Suppressor macrophage treated with lipopolysaccharide for 1 hour (primary cell): ENCODE measurements at places on chromosomes 13 and 19.

DNA sequence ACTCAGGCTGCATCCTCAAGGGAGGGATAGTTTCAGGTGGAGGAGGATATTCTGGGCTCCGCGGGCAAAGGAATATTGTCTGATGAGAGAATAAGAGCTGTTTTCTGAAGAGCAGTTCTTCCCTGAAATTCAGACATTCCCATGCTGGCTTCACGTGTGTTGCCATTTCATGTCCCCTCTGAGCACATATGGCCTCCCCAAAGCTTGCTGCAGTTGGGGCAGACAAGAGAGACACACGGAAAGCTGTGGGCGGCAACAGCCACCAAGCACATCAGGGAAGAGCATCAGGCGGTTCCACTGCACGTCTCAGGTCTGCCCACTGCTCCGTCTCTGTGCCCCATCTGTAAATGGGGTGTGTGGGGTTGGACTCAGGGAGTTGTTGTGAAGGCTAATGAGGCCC is 247.5 kb upstream of the TSHZ3 start:
- no peak for DNase-seq

GRCh38 chr13:104823071-104823470 is 1712.4 kb downstream of the EFNB2 start:
- DNase-seq, result no peak

DNA sequence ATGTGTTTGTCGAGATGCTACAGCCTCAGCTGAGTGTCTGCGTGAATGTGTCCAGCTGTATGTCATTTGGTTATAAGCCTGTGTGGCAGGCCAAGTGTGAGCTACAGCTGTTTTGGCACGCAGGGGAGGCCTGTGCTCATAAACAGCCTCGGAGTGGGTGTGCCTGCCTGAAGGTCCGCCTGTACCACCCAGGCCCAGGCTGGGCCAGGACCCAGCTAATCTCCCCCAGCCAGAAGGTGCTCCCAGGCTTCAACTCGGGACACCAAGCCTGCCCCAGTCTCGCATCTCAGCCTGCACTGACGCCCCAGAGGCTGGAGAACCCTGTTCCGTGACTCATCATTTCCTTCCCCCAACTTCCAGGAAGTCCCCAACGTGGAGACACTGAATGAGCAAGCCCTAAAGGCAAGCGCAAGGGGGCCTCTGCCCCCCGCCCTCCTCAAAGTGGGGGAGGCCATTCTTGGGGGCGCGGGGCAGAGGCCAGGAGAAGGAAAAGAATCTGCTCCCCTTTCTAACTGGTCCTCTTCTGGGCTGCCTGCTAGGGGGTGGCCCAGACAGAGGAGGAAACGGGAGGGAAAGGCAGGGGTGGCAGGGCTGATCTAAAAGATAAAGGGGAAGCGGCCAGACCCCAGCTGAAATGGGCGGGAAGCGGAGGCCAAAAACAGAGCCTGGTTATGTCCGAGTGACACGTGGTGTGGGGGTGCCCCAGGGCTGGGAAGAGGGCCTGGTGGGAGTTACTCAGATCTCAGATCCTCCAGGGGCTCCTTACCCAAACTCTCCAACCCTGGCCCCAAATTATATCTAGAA is 2.0 kb downstream of the SLC1A5 start:
- peak; percentile 94 for DNase-seq

- DNase-seq, result no peak
Measured at GRCh38 chr19:42366673-42367072, 23.4 kb downstream of the CNFN start.

DNA sequence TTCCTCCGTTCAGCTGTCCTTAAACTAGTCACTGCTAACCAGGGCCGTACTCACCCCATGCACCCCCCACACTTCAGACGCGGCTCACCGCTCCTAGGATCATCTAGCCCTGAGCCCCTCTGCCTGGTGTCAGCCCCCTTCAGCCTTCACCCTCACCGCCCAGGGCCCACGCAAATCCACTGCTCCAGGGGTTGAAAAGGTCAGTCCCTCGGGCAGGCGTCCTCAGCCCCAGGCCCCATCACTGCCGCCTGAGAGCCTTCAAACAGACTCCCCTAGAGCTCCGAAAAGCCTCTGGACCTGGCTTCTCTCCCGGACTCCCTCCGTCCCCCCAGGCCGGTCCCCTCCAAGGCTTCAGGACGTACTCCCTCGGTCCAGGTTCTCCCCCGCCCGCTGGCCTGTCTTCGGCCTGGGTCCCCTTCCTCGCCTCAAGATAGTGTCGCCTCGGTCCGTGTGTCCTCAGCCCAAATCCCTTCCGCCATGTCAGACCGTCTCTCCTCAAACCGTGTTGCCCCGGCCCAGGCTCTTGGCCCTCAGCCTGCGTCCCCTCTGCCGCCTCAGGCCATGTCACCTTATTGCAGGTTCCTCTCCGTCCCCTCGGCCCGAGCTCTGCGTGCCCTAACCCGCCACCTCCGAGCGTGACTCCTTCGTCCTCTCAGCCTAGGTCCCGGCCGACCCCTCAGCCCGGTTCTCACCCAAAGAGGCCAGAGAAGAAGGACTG is 553 bp downstream of the NAPA start:
- DNase-seq, result peak; percentile 23

GRCh38 chr13:20988033-20988908 is 73.1 kb downstream of the LATS2 start:
- no peak for DNase-seq

DNA sequence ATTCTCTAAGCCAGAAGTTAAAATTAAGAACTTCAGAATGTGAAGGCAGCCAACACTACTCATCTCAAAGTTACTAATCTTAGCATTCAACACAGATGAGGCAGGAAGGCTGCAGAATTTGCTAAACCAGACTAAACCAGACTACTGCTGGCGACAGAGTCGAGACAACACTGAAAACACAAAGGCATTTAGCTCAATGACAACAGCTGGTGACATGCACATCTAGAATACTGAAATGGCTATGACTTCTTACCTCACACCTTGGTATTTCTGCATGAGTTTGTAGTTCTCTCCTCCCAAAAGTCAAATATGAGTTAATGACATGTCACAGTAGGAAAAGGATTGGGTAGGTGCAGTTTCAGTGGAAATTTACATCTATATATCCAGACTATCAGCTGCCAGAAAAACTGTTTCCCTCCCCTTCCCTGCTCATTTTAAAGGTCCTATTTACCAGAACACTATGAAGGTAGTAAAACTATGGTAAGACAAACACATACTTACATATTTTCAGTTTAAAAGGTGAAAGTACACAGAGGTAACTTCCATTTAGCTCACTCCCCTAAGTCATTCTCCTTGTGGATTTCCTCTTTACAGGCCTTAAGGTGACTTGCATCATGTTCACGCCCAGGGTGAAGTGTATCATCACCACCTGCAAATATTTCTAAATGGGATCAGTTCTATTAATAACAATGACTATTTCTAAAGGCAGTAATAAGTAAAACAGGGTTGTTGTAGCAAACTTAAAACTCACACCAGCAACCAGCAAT is 21.4 kb downstream of the FOXO1 start:
- DNase-seq, result peak; percentile 28

DNA sequence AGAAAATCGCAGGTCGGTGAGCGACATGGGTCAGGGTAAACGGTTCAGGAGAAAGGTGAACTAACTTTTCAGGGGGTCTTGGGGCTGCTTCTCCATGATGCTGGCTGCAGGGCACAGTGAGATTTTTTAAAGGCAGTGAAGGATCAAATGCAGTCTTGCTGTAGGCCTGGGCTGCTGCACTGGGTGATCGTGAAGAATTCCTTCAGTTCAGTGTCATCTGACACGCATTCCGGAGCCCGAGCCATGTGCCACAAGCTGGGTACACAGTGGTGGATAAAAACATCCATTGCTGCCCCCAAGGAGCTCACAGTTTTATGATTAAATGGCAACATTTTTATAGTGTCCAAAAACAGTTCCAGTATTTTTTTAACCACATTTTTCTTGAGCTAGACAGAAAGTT is 56.3 kb upstream of the GPR12 start:
- DNase-seq, result no peak

- no peak for DNase-seq
Measured at GRCh38 chr13:40586886-40587565, 79.4 kb downstream of the FOXO1 start.

DNA sequence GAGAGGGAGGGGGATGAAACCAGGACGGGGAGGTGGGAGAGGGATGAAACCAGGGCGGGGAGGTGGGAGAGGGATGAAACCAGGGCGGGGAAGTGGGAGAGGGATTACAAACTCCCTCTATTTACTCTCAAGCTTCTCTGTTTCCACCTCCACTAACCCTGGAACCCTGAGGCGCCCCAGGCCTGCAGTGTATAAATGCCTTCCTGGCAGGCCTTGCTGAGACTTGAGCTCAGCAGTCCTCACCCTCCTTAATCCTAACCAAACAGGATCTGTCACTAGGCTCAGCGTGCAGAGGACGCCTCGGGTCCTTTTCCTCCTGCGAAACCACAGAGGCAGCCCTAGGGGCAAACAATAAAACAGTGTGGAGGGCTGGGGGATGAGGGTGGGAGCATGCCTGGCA is 32.1 kb upstream of the OR1M1 start:
- no peak for DNase-seq

DNA sequence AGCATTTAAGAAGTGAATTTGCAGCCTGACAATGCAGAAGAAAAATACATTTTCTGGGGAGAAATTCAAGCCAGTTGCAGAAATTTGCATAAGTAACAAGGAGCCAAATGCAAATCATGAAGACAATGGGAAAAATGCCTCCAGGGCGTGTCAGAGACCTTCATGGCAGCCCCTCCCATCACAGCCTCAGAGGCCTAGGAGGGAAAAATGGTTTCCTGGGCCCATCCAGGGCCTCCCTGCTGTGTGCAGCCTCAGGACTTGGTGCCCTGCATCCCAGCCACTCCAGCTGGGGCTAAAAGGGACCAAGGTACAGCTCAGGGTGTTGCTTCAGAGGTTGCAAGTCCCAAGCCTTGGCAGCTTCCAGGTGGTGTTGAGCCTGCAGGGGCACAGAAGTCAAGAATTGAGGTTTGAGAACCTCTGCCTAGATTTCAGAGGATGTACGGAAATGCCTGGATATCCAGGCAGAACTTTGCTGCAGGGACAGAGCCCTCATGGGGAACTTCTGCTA is 16.7 kb upstream of the ITM2B start:
- DNase-seq, result no peak

GRCh38 chr19:18519962-18520847 is 1.7 kb downstream of the ELL start:
- peak; percentile 56 for DNase-seq

- DNase-seq, result no peak
Measured at GRCh38 chr13:30665638-30666037, 47.9 kb downstream of the USPL1 start.

- no peak for DNase-seq
Measured at GRCh38 chr19:22261596-22261995, 24.6 kb upstream of the ZNF729 start.

DNA sequence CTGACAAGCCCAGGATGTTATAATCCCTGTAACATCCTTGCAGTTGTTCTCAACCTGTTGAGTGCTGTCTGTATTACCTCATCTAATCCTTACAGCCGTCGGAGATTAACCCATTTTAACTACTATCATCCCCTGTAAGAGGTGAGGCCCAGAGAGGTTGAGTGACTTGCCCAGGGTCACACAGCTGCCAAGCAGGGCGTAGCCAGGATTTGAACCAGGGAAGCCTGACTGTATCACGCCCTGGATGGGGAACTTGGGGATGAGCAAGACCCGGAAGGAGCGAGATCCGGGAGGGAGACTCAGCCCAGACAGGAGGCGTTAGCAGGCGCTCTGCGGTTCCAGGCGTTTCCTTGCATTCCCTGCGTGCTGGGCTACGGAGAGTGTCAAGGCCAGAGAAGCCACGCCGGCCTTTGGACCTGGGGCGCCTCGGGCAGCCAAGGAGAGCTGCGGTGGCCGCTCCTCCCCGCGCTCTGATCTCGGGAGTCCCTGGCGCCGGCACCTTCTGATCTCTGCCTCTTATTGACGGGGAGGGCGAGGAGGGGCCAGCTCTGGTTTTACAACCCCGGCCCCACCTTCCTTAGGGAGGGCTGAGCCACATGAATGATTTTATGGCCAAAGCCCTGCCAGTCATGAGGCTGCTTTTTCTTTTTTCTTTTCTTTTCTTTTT is 6.2 kb downstream of the SULT2B1 start:
- peak; percentile 75 for DNase-seq

DNA sequence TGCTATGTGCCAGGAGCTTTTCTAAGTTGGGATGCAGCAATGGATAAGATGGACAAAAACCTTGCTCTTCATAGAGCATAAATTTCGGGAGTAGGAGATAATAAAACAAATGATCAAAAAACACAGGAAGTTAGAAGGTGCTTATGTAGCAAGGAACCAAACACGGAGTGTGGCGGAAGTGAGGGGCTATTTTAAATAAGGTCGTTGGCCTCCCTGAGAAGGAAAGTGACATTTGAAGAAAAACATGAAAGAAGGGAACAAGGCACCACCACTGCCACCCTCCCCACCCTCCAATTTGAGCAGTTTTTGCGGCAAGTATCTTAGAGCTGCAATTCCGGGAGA is 3.2 kb upstream of the GSX1 start:
- DNase-seq, result no peak
